ENCODE measurements at places on chromosomes 12 and 14.
A peak's percentile ranks its signal among the peaks of the same experiment; 100 is the strongest.

DNA sequence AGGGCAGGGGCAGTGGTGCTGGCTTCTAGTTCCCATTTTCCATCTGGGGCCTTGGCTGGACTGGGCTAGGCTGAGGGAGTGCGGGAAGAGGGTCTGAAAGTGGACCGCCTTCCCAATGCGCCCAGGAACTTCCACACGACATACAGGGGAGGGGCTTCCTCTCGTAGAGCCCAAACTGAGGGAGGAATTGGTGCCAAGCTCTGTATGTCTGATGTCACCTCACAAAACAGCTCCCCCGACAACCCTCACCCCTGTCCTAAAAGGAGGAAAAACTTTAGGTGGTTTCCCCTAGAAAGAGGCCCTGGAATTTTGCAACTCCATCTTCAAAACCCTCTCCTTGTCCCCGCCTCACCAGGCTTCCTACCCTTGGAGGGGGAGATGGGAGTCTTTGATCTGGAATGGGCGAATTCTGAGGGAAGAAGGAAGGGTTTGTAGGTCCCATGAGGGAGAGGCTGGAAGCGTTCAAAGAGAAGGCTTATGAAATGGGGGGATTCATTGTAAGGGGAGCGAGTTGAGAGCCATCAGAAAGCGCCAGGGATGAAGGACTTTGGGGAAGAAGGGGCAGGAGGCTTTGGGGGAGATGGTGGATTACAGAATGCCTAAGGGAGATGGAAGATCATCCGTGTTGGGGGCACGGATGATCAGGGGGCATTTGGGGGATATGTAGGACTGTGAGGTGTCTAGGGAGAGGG lies 844 bp downstream of the GLTP start:
- ATAC-seq, result peak; percentile 23

DNA sequence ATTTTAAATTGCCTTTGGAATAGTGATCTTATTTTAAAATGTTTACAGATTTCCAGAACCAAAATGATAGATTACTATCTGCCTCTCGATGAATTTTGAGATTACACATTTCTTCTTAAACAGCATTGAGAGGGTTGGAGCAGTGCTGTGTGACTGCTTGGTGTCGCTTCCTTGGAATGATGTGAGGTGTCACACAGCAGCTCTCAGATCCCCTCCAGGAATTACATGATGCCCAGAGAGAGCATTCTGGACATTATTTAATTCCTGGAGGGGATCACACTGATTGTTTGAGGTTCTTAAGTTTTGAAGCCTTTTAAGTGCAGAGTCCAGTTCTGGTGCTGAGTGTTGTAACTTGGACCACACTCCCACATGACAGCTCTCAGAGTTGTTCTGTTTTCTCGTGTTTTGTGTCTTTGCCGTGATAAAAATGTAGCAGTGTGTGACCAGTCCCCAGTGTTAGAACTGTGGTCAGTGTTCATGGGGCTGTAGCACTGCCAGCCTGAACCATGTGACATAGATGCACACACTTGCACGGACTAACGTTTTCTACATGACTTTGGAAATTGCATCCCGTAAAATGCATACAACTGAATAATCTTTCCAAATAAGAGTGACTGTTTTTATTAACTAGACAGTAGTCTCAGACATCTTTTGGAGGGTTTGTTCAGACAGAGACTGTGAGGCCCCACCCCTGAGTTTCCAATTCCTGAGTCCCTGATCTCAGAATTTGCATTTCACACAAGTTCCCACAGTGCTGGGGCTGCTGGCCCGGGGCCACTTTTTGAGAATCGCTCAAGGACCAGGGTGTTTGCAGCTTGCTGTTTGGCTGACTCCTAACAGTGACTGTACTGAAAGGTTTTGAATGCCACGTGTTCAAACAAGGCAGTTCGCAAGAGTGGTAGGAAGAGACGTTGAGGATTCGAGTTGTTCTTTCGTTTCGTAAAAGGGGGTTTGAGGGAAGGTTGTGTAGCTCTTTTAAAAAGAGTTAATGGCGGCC lies 26.0 kb downstream of the XRCC3 start:
- no peak for ATAC-seq

DNA sequence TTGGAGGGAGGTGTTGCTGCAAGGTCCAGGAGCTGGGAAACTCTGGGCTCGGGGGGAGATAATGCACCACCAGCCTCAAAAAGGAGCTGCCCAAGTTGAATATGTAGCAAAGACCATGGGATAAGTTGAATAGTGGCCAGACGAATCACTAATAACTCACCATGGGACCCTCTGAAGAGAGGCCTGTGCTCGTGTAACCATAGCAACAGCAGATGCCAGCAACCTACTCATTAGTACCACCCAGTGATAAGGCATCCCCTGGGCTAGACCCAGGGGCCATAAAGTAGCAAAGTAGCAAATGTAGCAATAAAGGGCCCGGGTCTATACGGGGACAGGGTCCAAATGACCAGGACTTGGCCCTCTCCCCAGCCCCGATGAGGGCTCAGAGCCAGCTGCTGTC lies 328.0 kb downstream of the DPF3 start:
- ATAC-seq, result no peak

DNA sequence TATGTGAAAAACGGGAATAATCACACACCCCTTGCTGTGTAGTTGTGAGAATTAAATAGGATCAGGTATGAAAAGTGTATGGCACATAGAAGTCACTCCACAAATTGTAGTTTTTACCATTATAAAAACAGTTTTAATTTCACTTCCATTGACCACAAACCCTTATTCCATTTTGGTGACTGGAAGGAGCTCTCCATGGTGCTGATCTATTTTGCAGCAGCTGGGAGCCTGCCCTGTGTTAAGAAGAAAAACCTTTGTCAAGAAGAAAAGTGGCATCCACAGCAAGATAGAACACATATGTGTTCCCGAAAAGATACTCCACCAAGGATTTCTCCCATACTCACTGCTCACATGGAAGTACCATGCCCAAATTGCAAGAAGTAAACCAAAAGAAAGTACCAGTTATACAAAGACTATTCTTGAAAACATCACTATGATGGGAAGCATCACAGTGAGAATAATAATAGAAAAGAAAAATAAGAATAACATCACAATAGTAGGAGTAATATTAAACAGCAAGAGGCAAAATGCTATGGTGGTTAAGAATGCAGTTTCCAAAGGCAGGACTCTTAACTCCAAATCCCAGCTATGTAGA lies 58.7 kb downstream of the TUNAR start:
- ATAC-seq, result no peak

- ATAC-seq, result peak; percentile 77
Observed at GRCh38 chr12:54404061-54405004, 14.7 kb downstream of the ITGA5 start.

GRCh38 chr12:17108877-17109541 lies 503.0 kb upstream of the LMO3 start:
- ATAC-seq, result no peak

- no peak for ATAC-seq
Observed at GRCh38 chr12:106317406-106318082, 15.0 kb downstream of the TCP11L2 start.

Data from SK-N-SH treated with all-trans-retinoic acid at 6 μM for 48 hours (cell line).